Tibial artery (tissue), 4 donors: ENCODE measurements at places on chromosomes 6 and 20.
A peak's percentile ranks its signal among the peaks of the same experiment; 100 is the strongest.

GRCh38 chr6:149752600-149753373 lies 3.2 kb downstream of the PCMT1 start:
- DNase-seq = no peak

- DNase-seq = no peak
These were observed 78.0 kb downstream of the PPP1R14C start for GRCh38 chr6:150220634-150221551.

GRCh38 chr6:27139756-27140579 lies 107.5 kb upstream of the PRSS16 start:
- no peak for DNase-seq

GRCh38 chr6:109961611-109962041 lies 16.5 kb upstream of the GPR6 start:
- DNase-seq = no peak

- no peak for DNase-seq
These were observed 41.7 kb downstream of the C20orf203 start for GRCh38 chr20:32631933-32632460.

- no peak for DNase-seq
These were observed 4.0 kb upstream of the NNAT start for GRCh38 chr20:37516811-37517750.

- DNase-seq = no peak
These were observed 95.1 kb upstream of the IYD start for GRCh38 chr6:150273457-150274309.

DNA sequence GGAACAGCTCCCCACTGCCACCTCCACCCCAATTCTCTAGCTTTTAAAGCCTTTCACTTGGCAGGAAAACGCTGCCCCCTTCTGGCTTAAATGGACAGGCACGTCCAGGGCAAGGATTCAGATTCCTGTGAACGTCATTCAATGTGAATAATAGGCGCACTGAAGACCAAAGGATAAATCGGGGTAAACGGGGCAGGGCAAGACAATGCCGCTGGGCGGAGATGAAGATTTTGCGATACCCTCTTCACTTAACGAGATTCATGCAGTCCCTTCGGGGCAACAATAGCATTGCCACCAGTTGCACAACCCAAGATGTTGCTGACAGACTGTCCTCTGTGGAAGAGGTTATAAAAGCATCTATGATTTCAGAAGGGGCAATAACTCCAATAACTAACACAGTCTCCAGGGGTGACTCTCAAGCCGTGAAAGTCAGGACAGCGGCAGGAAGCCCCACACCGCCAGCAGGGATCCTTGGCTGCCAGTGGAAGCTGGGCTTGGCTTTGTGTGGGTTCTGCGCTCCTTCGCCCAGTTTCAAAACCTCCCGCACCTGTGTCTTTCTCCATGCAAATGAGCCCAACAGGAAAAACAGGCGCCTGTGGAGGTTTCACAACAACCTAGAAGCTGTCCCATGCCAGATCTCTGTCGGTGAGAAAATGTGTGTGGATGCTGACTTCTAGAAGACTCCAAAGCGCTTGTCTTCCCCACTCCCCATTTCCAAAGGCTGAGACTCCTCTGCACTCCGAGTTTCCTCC lies 291.8 kb downstream of the BMP7 start:
- DNase-seq = no peak

- DNase-seq = no peak
These were observed 281.8 kb downstream of the DHX35 start for GRCh38 chr20:39243962-39244361.

- DNase-seq = no peak
These were observed 17.9 kb downstream of the BPHL start for GRCh38 chr6:3136292-3137011.

- no peak for DNase-seq
These were observed 89.2 kb downstream of the FAM83B start for GRCh38 chr6:54935739-54936138.

DNA sequence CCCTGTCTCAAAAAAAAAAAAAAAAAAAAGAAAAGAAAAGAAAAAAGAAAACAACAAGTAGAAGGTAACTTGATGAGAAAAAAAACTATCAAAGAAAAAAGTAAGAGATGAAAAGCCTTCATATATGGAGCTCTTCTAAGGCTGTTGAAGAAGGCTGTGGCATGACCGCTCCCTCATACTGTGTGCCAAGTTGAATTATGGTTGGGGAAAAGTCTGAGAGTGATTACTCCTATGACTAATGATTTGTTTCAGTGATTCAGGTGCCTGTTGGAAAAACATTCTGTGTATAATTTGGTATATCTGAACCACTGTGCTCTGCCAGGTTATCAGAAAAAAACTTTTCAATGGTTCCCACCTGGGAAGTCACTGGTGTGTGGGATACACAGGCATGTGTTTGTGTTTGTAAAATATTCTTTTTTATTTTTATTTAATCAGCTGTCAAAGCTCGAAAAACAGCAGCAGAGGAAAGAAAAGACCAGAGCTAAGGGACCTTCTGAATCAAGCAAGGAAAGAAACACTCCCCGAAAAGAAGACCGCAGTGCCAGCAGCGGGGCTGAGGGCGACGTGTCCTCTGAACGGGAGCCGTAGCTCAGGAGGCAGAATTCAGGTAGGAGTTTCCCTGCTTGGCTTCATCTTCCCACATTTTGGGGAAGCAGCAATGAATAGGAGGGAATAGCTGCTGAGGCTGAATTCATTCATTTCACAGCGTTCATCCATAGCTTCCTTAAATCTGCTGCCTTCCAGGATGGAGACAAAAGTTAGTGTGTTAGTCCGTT lies 69.7 kb upstream of the SCP2D1 start:
- DNase-seq = no peak

GRCh38 chr6:36343109-36343680 lies 6.5 kb upstream of the BNIP5 start:
- no peak for DNase-seq

DNA sequence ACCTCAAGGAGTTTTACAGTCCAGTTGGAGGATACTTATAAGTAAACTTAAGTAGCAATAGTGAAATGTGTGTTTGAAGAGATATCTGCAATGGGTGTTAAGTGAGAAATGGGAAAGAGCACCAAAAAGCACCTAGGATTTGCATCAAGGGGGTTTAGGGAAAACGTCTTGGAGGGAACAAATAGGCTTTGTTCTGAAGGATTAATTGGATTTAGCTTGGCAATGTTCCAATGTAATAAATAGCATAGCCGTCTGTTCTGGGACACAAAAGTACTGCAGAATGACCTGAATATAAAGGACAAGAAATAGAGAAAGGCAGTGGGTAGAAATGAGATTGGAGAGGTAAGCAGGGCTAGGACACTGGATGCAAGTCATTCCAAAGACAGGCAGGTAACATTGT lies 2.8 kb upstream of the MYO6 start:
- no peak for DNase-seq

DNA sequence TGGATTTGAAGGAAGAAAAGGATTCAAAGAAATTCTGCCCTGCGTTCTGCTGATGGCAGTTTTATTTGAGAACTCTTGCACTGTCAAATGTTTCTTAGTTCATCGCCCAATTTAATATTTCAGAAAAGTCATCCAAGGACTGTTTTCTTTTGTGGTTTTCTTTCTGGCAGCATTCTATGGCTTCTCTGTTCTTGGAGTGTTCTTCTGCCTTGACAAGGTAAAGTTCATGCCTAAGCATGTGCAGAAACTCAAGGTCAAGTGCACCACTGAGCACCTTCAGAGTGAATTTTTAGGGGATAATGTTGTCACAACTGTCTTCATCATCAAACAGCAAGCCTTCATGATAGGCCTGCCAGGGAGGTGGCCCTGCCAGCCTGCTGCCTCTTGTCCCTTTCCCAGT lies 225.6 kb downstream of the PLCB1 start:
- no peak for DNase-seq

- DNase-seq = no peak
These were observed 733.3 kb downstream of the HACE1 start for GRCh38 chr6:104126315-104127005.

DNA sequence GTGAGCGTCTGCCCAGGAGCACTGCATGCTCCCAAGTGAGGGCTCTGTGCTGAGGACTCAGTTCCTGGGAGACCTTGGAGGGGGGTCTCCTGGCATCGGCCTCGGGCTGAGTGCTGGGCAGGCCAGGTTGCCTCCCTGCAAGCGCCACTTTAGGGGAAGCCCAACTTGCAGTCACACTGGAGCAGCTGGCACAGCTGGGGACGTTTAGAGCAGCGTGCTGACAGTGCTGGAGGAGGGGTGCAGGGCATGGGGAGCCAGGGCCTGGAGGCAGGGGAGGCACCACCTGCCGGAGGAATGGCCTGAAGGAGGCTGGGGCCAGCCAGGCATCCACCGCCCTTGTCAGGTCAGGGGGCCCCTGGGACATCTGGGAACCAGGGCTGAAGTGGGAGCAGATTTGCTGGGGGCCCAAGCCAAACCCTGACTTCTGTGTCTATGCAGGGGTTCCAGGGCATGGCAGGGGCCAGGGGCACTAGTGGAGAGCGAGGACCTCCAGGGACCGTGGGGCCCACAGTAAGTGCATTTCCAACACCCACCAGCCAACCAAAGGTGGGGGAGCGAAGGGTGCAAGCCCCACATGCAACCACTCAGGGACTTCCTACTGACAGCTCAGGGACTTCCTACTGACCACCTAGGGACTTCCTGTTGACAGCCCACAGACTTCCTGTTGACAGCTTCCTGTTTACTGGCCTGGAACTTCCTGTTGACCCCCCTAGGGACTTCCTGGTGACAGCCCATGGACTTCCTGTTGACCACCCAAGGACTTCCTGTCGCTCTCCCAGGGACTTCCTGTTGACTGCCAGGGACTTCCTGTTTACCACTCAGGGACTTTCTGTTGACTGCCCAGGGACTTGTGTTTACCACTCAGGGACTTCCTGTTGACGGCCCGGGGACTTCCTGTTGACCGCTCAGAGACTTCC lies 33.6 kb downstream of the COL20A1 start:
- DNase-seq = peak; percentile 58

GRCh38 chr20:33401184-33401920 lies at the start of gene CDK5RAP1:
Gene CDK5RAP1 (minus strand): TSS chr20:33401519. CDS start chr20:33397064, 4,455 bp downstream.
- DNase-seq = peak; percentile 85

DNA sequence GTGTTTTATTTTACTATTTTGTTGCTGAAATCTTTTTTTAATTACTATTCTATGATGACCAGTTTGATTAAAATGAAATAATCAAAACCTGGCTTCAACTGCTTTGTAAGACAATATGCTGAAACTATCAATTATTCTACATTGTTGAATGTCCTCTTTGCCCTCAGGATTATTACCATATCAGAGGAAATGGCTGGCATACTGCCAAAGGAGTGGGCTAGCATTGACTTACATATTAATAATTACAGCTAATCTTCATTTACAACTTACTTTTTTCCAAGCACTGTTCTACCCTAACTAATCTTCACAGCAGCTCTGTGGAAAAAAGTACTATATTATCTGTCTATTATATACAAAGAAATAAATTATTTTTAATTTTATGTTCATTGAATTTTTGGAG lies 560.5 kb downstream of the BCKDHB start:
- DNase-seq = no peak

DNA sequence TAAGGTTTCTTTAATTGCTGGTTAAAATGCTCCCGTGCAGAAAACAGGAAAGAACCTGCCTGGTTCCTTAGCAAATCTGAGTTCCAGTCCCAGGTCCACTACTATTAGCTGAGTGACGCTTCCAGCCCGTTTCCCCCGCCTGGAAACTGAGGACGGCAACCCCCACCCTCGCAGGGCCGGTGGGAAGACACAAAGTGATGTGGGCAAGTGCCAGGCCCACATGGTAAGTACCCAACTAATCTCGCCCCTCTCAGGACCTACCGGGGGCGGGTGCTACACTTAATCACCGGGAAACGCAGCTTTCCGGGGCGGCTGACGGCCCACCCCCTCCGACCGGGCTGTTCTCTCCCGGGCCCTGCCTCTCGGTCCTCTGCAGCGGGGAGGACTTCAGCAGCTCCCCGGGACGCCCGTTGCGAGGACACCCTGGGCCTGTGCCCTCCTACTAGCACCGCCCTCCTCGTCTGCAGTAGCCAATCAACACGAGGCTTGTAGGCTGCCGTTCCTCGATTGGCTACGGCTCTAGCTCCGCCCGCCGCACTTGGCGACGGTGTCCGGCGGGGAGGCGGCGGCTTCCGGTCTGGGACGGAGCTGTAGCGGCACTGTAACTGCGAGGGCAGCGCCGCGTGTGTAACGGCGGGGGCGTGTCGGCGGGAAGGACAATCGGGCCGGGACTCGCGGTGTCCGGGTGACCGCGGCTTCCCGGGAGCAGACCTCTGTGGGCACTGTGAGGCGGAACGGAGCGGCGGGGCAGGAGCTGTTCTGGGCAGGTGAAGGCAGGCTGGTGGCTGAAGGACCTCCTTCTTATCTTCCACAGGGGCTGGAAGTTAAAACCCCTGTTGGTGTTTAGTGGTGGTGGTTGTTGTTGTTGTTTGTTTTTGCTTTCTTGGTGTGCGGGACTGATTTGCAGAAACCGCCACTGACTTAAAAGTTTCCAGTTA lies at the start of gene ZBTB9:
Gene ZBTB9 (plus strand): TSS at position 568 of the 938 bp plus-strand sequence. CDS start 525 bp downstream, outside the sequence.
- DNase-seq = peak; percentile 98

DNA sequence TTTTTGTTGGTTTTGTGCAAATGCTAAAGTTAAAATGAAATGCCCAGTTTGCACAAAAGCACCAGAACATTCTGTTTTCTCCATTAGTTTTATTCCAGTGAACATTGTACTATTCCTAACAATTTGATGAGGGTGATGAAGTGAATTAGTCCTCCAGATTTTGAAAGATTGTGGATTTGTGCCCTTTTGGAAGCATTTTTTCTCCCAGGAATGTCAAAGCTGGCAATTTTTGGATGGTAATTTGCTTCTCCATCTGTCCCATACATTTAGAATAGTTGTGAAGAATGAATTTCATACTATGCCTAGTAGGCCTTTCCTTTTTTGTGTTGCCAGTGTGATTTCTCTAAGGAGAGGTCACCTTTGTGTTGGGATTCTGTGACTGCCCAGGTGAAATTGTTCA lies 797.2 kb downstream of the BCKDHB start:
- no peak for DNase-seq

DNA sequence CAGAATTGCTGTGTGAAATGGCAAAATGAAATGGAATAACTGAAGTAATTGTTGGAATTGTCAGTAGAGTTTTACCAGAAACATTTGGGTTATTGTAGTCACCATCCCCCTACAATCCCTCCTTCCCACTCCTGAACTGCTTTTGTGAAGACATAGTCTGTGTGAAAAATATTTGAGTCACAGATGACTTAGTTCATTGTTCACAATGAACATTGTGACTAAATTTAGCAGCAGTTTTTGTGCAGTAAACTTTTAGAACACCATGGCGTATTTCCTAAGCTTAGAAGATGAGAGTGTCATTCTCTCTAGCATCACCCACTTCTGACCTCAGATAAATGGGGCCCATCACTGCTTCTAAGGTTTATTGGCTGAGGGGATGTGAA lies 11.0 kb downstream of the OTOR start:
- no peak for DNase-seq

DNA sequence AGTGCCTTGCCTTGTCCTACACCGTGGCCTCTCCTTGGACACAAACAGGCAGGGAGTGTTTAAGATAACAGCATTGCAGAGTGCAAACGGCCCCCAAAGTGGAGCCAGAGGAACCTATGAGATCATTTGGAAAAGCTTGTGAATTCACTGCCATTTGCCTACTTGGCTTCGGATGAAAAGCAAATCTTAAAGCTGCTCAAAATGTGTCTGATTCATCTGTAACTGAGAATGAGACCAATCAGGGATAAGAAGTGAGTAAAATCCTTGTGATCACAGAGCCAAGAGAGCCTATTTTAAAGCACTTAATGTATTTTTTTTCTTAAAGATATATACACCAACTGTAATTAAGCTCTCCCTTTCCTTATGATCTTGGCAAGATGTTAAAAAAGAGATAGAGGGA lies 65.7 kb upstream of the BACH2 start:
- DNase-seq = no peak
